ENCODE measurements at places on chromosomes 12 and 14.

GRCh38 chr12:67270622-67271021, 1.5 kb downstream of the CAND1 start:
- no peak for DNase-seq

- no peak for DNase-seq
Observed at GRCh38 chr12:62738105-62738504, 196.8 kb downstream of the PPM1H start.

- no peak for DNase-seq
Observed at GRCh38 chr14:85471744-85472143, 58.2 kb upstream of the FLRT2 start.

DNA sequence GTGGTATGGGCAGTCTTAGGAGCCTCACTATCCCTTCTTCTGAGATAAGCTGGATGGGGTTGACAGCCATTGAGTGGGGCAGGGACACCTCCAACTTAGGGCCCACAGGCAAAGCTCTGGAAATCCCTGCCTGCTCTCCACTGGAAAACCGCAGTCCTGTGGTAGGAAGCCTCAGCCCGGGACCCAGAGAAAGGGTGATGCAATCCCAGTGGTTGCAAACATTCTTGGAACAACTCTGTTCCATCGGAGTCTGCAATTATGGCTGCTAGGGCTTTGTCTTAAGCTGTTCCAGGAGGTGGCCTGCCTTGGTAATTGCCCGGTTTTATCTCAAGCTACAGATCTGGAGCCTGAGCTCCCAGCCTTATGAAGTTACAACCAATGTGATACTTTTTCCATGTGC, 133.4 kb downstream of the DICER1 start:
- DNase-seq, result no peak

GRCh38 chr12:62659453-62660295, 193.0 kb downstream of the MON2 start:
- no peak for DNase-seq

DNA sequence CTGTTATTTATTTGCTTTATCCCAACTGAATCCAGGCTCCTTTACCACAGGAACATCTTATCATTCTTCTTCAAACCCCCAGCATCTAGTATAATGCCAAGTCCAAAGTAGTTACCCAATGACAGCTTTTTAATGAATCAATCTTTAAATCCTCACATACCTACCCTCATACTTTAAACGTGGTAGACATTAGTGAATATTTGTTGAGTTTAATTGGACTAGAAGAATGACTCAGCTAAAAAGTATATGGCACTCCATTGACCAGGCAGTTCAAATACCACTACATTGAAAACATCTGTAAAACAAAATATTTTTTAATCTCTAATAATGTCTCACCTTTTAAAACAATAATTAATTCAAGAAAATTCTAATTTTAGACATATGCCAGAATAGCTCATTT, 98.1 kb downstream of the ZFC3H1 start:
- DNase-seq, result no peak

DNA sequence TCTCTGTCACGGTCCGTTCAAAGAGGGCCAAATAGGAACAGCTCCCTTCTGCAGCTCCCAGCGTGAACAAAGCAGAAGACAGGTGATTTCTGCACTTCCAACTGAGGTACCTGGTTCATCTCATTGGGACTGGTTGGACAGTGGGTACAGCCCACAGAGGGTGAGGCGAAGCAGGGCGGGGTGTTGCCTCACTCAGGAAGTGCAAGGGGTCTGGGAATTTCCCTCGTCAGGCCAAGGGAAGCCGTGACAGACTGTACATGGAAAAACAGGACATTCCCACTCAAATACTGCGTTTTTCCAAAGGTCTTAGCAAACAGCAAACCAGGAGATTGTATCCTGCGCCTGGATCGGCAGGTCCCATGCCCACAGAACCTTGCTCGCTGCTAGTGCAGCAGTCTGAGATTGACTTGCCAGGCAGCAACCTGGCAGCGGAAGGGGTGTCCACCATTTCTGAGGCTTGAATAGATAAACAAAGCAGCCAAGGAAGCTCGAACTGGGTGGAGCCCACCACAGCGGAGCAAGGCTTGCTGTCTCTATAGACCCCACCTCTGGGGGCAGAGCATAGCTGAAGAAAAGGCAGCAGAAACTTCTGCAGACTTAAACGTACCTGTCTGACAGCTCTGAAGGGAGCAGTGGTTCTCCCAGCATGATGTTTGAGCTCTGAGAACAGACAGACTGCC, 22.7 kb downstream of the SLC38A1 start:
- no peak for DNase-seq

- DNase-seq, result no peak
Observed at GRCh38 chr12:53098354-53098981, 1.0 kb downstream of the IGFBP6 start.

- DNase-seq, result no peak
Observed at GRCh38 chr14:30402846-30403245, 156.1 kb upstream of the G2E3 start.

DNA sequence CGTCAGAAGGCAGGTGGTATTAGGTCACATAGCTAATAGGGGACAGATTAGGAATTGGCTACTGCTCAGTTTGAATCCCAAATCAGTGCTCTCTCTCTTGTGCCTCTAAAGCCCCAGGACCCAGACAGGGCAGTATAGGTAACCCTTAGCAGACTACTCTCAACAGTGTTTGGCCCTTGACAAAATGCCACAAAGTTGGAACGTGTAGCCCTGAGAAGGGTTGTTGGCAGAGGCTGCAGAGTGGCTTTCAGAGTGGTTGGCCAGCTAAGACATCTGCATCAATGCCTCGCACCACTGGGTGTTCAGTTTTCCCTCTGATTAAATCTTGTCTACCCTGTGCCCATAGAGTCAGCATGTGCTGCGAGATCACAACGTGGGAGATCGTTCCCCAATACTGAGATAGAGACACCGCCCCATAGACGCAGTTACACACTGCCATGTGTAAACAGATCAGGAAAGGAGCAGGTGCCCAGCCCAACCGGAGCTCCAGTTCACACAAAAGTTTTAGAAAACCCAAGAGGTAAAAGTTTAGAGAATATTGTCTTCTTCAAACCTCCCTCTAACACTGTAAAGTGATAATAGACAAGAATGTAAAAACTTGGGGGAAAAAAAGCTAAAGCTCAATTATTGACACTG, 48.3 kb downstream of the EML1 start:
- no peak for DNase-seq

- DNase-seq, result no peak
Observed at GRCh38 chr12:101612160-101612916, 17.6 kb downstream of the MYBPC1 start.

DNA sequence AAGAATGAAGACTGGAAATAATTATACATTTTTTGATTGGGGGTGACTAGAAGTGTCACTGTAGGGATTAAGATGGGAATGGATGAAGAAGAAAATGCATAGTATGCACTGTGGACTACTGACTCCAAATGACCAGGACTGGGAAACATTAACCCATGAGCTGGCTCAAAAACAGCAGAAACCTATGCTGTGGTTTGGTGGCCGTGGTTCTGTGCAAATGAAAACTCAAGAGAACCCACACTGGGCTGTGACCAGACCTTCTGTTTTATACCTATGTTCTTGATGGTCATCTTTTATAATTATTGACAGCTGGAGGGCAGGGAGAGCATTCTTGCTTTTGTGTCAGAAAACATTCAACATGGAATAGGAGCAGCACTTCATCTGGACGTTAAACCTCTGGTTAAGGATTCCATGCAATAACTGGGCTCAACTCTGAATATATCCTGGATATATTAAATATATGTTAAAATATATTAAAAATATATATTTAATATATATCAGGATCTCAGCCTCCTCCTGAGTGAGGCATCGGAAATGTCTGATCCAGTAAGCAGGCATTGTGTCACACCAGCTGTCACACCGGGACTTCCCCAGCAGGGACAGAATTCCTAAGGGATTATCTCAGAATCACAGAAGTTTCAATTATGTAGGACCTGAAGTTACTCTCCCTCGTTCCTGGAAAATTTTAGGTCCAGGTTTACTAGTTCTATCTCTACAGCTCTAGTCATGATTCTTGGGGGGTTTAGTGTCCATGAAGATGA, 48.5 kb downstream of the BBS10 start:
- no peak for DNase-seq

GRCh38 chr12:38690646-38691045, 214.7 kb downstream of the CPNE8 start:
- no peak for DNase-seq

DNA sequence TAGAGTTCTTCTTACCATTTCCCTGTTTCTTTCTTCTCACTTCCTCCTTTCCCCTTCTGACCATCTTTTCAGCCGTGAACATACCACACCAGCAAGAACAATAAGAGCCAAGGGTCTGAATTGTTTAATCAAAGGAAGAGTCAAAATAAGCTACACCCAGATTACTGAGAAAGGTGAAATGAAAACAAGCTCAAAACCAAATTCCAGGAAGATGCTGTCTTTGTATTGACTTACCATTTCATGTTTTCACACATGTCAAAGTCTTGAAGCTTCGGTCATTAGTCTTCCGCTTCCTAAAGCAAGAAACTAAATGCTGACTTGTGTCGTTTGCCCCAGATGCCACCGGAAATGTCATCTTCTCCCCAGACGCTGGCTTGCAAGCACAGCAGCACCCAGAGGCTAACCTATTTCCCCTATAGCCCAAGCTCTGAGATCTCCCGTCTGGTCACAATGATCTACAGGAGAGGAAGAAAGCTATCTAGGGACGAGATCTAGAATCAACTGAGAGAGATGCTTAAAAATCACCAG, 136.5 kb upstream of the AMIGO2 start:
- no peak for DNase-seq

DNA sequence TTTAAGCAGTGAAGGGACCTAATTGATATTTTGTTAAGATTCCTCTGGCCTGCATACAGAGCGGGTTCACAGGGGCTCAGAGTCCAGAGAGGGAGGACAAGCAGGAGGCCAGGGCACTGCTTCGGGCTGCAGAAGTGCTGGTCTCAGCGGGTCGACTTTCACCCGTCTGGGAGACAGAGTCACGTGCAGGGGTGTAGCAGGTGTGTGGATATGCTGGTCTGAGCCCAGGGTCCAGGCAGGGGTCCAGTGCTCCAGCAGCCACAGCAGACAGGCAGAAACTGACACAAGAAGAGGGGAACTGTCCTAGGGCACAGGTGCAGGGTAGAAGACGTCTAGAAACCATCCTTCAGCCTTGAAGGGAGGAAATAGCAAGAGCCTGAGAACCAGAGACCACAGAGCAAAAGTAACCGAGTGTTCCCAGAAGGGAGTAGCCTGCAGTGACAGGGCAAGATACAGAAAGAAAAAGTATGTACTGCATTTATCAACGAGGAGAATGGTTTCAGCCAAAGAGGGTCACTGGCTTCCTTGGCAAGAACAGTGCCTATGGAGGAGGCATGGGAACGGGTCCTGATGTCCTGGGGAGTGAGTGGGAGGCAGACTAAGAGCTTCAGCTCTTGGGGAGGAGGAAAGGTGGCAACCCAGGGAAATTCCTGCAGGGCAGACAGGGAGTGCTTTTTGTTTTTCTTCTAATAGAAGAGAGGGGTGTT, 28.7 kb downstream of the FBXO21 start:
- no peak for DNase-seq
